Cortex of kidney (tissue), 1 donor: ENCODE measurements at places on chromosomes 13 and 19.

- DNase-seq, result no peak
Measured at GRCh38 chr19:30802424-30803013, 430.3 kb downstream of the ZNF536 start.

DNA sequence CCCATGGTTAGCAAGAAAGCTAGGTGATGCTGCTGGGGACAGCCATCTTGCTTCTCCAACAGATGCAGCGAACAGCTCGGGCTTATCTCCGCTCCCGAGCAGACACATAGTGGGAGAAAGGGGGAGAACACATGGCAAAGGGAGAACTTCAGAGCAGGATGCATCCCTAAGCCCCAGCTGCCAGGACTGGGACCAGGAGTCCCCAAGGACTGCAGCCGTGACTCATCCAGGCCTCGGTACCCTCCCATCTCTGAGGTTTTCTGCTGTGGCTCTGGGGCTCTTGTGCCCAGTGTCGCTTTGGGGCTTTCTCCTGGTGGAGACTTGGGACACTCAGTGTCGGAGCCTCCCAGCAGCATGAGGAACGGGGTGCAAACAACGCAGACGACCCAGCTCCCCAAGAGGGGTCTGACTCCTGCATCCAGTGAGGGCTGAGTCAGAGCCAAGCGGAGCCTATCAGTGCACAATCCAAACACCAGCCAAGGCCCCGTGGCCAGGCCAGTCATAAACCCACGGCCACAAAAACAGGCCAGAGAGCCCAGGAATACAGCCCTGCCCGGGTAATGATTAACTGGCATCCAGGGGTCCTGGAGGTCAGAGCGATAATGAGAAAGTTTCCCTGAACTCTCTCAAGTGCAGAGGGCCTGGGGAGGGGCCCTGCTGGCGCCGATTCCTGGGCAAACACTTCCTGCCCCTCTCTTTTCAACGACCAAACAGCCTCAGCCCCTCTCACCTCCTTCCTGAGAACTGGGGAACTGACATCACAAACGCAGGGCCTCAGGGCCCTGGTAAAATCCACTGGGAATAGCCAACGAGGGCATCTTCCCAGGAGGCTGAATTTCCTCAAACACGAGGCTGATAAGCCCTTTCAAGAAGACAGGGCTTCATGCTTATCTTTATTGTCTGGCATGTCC is 202.9 kb downstream of the USP12 start:
- DNase-seq, result no peak

DNA sequence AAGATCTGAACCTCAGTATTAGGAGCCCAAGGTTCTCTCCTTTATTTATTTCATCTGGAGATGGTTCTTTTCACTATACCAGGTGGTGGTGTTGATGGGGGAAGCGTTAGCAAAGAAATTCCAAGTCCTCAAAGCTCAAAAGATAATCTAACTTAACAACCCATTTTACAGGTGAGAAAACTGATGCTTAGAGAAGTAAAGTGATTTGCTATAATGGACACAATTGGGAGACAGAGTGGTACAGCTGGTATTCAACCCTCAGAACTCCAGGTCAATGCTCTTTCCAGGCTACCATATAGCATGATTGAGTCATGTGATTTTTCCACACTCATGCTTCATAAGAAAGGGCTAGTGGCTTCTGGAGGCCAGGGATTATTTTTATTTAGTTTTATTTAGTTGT is 25.0 kb upstream of the URAD start:
- no peak for DNase-seq

DNA sequence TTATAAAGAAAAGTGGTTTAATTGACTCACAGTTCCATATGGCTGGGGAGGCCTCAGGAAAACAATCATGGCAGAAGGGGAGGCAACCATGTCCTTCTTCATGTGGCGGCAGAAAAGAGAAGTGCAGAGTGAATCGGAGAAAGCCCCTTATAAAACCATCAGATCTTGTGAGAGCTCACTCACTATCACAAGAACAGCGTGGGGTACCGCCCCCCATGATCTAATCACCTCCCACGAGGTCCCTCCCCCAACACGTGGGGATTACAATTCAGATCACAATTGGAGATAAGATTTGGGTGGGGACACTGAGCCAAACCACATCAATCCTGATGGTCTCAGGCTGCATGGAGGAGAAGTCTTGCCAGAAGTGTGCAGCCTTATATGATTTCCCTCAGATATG is 26.0 kb downstream of the TM9SF2 start:
- DNase-seq, result no peak

- no peak for DNase-seq
Measured at GRCh38 chr19:46859637-46860124, 1.1 kb upstream of the ARHGAP35 start.

DNA sequence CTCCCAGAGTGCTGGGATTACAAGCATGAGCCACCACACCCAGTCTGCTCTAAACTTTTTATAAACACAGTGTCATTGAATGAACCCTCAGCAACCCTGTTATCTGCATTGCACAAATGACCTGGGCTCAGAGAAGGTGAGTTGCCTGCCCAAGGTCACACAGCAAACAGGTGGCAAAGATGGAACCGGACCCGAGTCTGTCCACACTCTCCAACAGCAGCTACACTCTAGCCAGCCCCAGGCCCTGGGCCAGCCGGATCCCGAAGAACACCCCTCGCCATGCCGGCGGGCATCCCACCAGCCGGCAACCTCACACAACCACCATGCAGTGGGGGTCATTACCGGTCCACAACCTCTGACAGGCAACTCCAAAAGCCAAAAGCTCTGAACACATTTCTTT is 14.5 kb downstream of the ERCC2 start:
- no peak for DNase-seq

DNA sequence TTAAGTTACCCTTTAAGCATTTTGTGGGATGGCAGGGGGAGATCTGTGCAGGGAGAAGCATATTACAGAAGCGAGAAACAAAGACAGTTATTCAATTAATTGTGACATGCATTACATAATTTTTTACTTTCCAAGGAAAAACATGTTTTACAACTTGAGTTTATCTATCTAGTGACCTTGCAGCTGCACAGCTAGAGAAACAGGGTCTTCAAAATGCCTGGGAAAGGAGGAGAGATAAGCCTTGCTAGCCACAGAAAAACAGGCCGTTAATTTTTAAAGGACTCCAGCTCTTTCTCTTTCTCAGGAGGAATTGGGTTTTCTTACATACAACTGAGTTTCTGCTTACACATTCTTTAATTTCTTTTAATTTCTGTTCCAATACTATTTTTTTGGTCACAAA is 14.8 kb upstream of the ZNF431 start:
- DNase-seq, result no peak

GRCh38 chr19:53254411-53255341 is at the start of gene ZNF677:
Gene ZNF677, minus strand, starts transcription at chr19:53254873. Its CDS starts 3,323 bp downstream, at chr19:53251550.
- no peak for DNase-seq

DNA sequence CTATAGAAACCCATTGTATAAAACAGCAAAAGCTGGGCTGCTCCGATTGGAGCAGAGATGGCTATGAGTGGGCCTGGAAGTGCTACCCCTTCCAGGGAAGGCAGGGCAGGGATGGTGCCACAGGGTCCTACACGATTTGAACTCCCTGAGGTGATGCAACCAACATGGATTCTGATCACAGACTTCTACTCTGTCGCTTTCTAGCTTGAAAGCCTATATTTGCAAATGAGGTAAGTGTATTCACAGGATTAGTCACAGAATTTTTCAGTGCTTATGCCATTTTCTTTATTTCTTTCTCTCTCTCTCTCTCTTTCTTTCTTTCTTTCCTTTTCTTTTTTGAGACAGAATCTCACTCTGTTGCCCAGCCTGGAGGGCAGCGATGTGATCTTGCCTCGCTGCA is 179.0 kb downstream of the SPRY2 start:
- DNase-seq, result no peak

GRCh38 chr13:93079294-93079693 is 147.3 kb upstream of the GPC6 start:
- DNase-seq, result no peak

DNA sequence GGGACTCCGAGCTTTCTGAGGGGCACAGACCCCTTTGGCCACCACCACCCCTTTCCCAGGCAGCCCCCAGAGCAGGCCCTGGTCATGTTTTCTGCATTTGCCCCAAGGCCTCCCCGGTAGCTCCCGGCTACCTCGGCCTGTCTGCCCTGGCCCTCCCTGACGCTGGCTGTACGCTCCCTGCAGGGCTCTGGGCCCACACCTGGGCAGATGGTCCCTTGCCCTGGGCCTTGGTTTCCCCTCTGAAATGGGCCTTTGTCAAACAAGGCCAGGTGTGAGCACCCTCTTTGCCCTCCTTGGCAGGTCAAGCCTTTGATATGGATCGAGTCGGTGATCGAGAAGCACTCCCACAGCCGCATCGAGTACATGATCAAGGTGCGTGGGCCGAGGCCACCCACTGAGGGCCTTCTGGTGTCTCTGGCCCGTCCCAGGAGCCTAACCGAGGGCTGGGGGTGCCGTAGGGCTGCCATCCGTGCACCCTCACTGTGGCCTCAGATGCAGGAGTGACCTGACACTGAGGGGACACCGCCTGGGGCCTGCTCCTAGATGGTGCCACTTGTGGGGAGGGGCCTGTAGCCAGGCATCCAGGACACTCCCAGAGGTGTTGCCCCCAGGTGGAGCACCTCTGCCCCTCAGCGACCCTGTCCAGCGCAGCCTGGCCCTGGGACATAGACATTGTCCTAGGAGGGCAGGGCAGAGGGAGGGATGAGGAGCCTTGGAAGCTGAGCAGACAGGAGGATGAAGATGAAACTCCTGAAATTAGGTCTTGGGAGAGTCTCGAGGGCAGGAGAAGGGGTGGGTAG is 30.3 kb downstream of the AP1M1 start:
- DNase-seq, result no peak

- DNase-seq, result no peak
Measured at GRCh38 chr13:42049454-42049813, 986 bp downstream of the DGKH start.

- no peak for DNase-seq
Measured at GRCh38 chr13:75360170-75360569, 121.8 kb downstream of the TBC1D4 start.
